ENCODE measurements at places on chromosomes 5 and 9. TPM values are rescaled to one million over a fixed set of nuclear protein-coding genes. Genes with fewer than 3 reads are reported as not detected.

DNA sequence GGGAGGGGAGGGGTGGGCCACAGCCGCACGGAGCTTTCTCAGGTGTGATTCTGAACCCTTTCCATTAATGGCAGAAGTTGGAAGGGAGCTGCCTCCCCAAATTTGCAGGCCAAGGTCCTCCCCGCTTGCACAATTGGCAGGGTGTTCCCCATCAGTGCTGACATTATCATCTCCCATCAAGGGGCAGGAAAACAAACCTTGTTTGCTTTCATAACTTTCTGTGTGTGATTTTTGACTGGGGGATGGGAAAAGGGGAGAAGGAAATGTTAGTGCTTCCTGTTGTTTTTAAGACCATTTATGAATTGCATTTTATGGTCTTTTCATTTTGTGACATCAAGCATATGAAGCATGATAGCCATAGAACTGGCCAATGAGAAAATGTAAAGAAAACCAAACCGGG, 242.2 kb downstream of the GOLPH3 start:
- DNase-seq: no peak

DNA sequence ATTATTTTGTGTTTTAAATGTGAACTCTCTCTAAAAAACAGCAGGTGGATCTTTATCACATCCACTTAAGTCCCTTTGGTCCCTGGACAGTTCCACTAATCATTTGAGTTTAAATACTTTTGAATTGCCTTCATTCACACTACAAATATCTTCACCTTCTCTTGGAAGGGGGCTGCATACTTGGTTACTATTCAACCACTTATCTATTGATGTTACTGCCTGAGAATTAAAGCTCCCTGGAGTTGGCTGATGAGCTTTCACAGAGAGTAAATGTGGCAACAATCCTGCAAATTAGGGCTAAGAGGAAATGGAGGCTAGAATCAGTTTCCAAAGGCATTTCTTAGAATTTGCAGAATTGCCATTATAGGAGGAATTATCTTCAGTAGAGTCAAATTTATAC, 180.4 kb downstream of the ST8SIA4 start:
- no peak for DNase-seq

GRCh38 chr5:154179846-154180710, 10.5 kb upstream of the GALNT10 start:
- DNase-seq: peak; percentile 40

DNA sequence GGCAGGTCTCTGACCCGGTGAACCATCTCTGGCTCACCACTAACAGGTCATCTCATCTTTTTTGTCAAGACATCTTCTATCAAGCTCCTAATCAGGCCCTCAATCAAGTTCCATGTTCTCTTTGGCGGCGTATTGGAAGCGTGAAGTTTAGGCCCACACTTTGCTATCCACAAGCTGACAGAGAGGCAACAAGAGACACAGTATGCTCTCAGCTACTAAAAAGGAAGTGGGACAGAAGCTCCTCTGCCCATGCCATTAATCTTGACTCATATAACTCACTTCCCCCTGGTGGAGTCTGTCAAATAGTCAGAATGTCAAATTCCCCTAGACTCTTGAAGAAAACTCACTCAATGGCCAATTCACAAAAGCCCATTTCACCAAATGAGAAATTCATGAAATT, 77.6 kb upstream of the TMC1 start:
- DNase-seq: no peak

The TEX48 gene
- not detected for total RNA-seq

- DNase-seq: no peak
Observed at GRCh38 chr5:62260513-62260912, 45.5 kb upstream of the KIF2A start.

- DNase-seq: no peak
Observed at GRCh38 chr5:24623031-24623430, 21.7 kb downstream of the CDH10 start.

GRCh38 chr9:130214776-130215340, 42.7 kb downstream of the NCS1 start:
- DNase-seq: no peak

DNA sequence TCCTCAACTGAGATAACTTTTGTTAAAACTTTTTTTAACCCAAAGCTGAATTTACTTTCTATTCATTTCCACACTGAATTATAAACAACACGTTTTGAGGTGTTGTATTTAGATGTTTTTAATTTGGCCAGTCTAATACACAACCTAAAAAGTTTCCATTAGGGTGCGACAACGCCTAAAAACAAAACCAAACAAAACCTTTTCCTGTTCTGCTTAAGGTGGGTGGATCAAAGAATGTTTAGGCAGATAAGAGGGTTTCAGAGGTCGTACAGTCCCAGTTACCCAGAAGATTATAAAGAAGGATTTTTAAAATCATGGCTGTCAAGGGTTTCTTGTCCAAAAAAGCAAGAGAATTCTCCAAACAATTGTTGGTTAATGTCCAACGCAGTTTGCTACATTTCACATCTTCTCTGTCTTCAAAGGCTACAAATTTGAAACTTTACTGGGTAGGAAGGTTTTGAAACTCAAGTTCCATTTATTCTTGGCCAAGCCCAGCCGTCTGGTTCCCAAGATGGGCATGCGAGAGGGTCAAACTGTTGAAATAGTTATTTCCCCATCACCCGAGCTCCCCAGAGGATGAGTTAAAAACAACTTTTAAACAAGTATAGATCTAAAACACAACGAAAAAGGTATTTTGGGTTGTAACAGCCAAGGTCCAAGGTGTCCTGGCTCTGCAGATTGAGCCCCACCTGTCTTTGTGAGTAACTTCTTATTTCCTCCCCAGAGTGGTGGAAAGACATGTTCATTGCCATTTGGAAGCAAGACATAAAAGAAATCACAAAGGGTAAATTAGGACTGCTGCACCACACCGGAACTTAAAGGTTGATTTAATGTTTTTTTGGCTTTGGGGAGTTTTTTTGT, 122.8 kb upstream of the MAP3K1 start:
- DNase-seq: no peak

- DNase-seq: no peak
Observed at GRCh38 chr9:12980085-12980851, 205.4 kb downstream of the LURAP1L start.

- no peak for DNase-seq
Observed at GRCh38 chr5:146254223-146254622, 50.8 kb downstream of the RBM27 start.

The THG1L gene
- 22.0 TPM for total RNA-seq

DNA sequence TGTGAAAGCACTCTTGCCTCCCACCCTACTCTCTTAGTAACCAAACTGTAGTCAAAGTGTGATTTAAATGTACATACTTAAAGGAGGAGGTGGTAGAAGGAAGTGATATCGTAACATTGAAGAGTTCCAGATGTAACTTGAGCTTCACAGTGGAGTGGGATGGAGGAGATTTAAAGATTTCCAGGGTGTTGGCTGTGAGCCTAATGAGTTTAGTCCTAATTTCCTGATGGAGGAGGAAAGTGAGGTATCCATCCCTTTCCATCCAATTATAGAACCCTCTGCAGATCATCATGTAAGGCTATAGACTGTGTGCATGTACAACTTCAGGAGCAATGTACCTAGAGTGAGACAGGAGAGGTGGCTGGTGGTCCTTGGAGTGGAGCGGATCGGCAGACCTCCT, 1163.9 kb upstream of the SEMA6A start:
- DNase-seq: no peak

The FGF18 gene
- total RNA-seq: not detected

The CLTA gene
- total RNA-seq: 174 TPM
